ENCODE measurements at places on chromosomes 5 and 9. TPM values are rescaled to one million over a fixed set of nuclear protein-coding genes. Genes with fewer than 3 reads are reported as not detected.

The ST6GALNAC4 gene
- 48.1 TPM for total RNA-seq

- DNase-seq = no peak
Observed at GRCh38 chr9:99962680-99963261, 56.3 kb downstream of the STX17 start.

DNA sequence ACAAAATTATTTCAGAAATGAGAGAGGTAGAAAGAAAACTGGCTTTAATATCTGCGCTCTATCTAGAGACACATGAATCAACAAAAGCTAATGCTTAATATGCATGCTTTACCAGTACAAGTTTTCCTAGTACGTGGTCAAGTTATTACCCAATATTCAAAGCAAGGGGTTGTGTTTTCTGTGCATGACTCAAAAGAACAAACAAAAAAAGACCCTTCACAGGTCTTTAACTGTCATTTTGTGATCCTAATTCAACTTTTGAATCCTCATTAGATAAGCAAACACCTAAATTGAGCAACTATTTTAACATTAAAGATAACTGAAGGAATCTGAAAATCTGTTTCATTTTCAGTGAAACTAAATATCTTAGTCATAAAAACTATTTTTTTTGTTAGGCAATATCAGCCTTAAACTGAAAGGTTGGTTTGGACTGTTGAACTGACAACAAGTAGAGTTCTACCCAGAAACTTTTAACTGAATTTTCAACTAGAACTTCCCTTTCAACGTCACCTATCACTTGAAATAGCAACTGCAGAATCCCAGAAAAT is 12.5 kb downstream of the ST8SIA4 start:
- no peak for DNase-seq

GRCh38 chr5:10329446-10329819 is 21.7 kb upstream of the CMBL start:
- DNase-seq = no peak

DNA sequence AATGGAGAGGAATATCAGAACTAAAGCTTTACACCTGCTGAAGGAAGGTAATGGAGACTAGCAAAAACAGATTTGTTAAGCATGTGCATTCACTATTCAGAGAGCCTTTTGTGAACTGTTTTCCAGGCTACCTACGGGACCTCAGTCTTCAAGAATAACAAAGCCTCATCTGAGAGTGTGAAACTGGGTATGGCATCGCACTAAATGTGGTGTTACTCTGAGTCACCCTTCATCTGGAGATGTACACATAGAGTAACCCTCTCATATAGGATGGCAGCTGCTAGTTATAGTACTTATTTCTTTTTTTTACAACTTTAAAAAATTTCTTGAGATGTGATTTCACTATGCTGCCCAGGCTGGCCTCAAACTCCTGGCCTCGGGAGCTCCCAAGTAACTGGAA is 306.8 kb downstream of the ZNF608 start:
- no peak for DNase-seq

GRCh38 chr9:17734674-17735073 is 155.8 kb downstream of the SH3GL2 start:
- DNase-seq = no peak

- DNase-seq = no peak
Observed at GRCh38 chr5:77643654-77644370, 5.3 kb upstream of the OTP start.

DNA sequence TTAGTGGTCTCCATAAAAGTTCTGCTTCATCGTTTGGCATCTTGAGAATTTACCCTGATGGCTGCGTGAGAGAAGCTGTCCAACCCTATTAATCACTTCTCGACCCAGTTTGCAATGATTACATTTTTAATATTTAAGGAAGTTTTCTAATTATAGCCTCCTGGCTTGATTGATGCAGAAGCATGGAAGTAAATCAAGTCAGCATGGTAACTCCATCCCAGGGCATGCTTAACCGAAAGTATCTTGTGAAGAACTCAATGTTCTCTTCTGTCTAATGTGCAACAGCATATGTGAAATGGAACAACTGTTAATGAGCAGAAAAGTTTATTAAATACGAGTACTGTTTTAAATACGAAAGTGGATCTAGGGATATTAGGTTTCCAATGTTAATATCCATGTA is 278.9 kb upstream of the CD180 start:
- no peak for DNase-seq

GRCh38 chr5:161585798-161586197 is 39.3 kb upstream of the GABRB2 start:
- no peak for DNase-seq

GRCh38 chr5:152542741-152543140 is 137.7 kb upstream of the NMUR2 start:
- DNase-seq = no peak

DNA sequence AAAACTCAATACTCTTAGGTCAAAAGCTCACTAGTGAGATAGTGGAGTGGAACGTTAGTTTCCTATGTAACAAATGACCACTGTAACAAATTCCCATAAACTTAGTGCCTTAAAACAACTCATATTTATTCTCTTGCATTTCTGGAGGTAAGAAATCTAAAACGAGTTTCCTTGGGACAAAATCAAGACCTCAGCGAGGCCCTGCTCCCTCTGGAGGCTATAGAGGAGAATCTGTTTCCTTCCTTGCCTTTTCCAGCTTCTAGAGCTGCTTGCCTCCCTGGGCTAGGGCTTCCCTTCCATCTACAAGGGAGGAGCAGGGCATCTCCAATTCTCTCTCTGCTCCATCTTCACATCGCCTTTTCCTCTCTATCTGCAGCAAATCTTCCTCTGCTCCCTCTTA is 32.0 kb downstream of the SEMA5A start:
- no peak for DNase-seq

- DNase-seq = no peak
Observed at GRCh38 chr9:137477778-137478612, 18.9 kb upstream of the NSMF start.

DNA sequence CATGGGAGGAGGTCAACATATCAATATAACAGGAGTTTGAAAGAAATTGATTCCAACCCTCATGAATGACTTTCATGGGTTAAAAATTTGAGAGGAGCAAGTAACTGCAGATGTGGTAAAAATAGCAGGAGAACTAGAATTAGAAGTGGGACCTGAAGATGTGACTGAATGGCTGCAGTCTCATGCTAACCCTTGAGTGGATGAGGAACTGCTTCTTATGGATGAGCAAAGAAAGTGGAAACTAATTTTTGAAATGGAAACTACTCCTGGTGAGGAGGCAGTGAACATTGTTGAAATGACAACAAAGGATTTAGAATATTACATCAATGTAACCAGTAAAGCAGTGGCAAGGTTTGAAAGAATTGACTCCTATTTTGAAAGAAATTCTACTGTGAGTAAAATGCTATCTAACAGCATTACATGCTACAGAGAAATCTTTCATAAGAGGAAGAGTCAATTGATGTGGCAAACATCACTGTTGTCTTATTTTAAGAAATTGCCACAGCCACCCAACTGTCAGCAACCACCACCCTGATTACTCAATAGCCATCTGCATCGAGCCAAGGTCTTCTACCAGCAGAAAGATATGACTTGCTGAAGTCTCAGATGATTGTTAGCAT is 1683.2 kb downstream of the MAT2B start:
- DNase-seq = no peak

Measured in cardiac septum (tissue), 1 donor.